ENCODE measurements at places on chromosomes 11 and 22.

DNA sequence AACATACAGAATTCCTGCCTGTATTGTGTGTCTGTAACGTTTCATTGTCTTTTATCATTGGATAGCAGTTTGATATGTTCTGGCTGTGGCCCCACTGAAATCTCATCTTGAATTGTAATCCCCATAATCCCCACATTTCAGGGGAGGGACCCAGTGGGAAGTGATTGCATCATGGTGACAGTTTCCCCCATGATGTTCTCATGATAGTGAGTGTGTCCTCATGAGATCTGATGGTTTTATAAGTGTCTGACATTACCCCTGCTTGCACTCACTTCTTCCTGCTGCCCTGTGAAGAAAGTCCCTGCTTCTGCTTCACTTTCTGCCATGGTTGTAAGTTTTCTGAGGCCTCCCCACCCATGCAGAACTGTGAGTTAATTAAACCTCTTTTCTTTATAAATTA, 19.6 kb upstream of the MTMR2 start:
- DNase-seq: no peak

- DNase-seq: no peak
These were observed 6.0 kb downstream of the PGM2L1 start for GRCh38 chr11:74392256-74392655.

DNA sequence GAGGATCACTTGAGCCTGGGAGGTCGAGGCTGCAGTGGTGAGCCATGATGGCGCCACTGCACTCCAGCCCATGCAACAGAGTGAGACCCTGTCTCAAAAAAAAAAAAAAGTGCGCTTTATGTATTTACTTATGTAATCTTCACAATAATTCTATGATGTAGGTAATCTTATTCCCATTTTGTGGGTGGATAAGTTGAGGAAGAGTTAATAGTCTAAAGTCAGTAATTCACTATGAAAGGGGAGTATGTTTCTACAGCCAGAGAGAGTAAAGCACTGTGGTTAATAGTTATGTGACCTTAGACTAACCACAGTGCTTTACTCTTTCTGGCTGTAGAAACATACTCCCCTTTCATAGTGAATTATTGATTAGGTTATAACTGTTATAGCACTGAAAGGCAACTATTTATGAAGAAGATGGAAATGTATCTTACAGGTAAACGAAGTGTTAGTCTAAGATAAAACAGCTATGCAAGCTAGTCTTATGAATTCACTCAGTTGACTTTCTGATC, 11.9 kb downstream of the CTR9 start:
- DNase-seq: no peak

GRCh38 chr22:35556666-35557065, 16.0 kb downstream of the RASD2 start:
- no peak for DNase-seq

GRCh38 chr11:77619576-77620198, 17.9 kb downstream of the CLNS1A start:
- no peak for DNase-seq

DNA sequence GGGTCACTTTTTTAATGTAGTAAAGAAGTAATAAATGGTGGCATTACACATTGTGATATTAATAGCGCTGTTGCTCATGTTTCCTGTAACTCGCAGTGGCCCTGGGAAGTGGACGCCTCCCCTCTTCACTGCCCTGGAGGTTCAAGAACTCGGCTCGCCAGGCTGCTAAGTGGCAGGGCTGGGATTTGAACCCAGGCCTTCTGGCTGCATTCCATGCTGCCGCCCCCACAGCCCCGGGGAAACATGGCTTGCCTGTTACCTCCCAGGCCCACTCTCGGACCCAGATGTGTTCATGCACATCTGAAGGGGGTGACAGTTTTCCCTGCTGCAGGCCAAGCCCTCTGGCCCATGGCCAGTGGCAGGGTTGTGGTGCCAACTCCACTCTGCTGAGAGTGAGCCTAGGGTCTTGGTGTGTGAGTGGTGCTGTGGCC, 25.0 kb upstream of the MGAT3 start:
- no peak for DNase-seq

DNA sequence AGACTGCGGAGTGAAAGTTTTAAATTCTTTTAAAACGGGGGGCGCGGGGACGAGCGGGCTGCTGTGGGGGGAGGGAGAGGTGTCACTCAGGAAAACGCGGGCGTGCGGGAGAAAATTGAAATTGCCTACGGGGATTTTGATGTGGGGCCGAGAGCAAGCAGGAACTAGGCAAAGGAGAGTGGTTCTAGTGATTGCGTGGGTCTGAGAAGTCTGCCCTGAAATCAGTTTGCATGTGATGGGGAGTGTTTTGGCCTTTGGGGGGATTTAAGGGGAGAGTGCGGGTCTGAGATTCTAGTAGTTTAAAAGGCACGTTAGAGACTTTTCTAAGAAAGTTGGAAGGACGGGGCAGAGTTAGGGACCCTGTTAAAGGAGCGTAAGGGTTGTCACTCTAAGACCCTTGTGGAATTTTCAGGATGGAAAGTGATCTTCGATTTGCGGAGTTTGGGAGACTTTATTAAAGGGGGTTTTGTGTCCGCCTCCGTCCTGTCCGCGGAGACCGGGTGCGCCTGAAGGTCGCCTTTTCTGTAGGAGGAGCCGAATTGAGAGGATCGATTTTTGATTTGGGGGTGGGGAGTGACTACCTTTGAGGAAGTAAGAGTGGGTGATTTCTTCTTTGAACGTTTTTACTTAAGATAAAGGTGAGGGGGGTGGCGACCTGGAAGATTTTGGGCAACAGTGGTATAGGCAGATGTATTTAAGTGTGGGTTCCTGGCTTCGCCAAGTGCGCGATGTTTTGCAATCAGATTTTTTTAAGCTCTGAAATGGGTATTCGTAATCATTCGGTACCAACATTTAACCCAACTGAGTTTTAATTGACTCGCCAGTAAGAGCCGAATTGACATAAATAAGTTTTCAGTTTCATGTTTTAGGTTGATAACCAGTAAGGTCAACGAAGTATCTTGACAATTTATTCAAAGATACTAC, 1.1 kb downstream of the EED start:
- DNase-seq: peak; percentile 14

DNA sequence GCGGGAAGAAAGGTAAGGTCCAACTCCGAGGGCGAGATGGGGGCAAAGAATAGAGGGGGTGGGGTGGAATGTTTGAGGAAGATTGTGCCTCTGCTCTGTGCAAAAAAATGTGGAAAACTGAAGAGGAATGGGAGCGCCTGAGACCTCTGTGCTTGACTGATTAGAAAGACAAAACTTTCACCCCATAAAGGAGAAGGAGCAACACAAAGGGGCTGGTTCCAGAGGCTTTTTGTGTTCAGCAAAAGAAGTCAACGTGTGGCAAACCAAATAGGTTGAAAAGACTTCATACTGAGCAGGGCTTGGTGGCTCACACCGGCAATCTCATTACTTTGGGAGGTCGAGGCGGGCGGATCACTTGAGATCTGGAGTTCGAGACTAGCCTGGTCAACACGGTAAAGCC, 50.8 kb downstream of the GRAMD1B start:
- DNase-seq: no peak

- no peak for DNase-seq
These were observed 6.3 kb upstream of the CDC42EP2 start for GRCh38 chr11:65308281-65308891.

DNA sequence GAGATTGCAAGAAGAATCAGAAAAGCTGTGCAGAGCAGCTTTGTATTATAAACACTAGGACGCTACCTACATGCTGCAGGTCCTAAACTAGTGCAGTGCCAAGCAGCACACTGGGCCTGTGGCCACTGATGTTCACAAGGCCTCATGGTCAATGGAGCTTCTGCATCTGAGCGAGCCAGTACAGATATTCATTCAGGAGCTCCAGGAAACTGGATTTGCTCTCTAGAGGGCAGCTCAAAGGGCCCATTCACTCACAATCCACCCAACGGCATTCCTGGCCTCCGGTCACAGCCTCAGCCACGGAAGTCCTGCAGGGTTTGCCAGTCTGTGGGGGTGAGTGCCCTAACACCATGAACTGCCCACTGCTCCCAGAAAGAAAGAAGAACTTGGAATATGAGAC, 5.8 kb upstream of the TBC1D10A start:
- no peak for DNase-seq

DNA sequence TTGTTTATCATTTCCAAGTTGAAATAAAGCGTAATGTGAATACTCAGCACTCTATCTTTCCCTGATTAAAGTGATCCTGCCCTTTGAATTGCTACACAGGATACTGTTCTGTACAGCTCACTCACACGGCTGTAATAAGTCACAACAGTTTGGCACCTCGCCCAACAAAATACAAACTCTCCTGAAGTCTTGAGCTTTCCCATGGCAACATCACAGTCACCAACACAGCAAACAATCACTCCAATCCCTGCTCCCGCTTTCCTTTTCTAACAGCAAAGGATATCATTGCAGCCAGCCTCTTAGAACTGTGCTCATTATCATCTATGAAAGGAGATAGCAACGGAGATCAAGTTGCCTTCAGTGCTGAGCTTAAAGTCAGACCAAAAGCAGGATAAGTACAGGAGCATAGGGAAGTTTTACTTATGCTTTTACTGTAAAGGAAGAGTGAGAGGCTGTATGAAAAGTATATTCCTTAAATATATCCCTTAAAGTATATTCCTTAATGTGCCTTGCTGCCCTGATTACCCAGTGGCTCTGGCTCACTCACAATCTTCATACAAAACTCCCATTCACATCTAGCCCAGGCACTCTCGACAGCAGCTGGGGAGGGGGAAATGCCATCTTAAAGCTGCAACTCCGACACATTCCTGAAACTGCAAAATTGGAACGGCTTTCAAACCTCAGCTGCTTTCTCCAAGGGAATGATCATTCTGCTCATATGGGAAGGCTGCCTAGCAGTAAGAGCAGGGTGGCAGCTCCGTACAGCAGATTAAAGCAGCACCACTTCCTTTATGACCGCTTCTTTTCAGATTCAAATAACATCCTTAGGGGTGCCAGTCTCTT, 35.8 kb downstream of the MAML2 start:
- DNase-seq: peak; percentile 2

DNA sequence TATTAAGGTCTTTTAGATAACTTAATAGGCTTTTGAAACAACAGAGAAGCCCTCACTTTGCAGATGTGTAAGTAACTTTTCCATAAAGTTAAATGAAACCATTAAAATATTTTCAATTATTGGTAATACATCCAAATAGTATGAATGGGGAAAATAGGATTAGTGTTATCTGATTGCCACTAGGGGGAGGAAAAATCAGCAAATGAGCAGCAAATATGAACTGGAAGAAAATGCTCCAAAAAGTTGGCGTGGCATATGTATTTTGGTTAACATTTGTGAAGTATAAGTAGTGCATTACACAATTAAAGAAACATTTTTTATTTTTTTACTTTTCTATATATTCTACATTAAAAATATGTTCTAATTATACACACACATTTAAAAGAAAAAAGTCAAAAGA, 259.8 kb upstream of the ANO5 start:
- DNase-seq: peak; percentile 3

GRCh38 chr22:27768027-27768653, 33.4 kb downstream of the MN1 start:
- DNase-seq: no peak

DNA sequence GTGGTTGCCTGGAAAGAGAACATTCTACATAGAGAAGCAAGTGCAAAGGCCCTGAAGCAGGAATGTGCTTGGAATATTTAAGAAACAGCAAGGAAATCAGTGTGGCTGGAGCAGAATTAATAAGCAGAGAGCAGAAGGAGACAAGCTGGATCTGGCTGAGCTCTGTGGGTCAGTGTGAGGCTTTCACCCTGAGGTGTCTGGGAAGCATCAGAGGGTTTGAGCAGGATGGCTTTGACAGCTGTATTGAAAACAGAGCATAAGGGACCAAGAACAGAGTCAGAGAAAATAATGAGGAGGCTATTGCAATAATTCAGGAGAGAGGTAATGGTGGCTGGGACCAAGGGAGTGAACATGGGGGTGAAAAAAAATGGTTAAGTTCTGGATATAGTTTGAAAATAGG, 199.6 kb downstream of the NXPE2 start:
- DNase-seq: no peak

GRCh38 chr11:117239295-117239694, 6.8 kb downstream of the RNF214 start:
- no peak for DNase-seq

DNA sequence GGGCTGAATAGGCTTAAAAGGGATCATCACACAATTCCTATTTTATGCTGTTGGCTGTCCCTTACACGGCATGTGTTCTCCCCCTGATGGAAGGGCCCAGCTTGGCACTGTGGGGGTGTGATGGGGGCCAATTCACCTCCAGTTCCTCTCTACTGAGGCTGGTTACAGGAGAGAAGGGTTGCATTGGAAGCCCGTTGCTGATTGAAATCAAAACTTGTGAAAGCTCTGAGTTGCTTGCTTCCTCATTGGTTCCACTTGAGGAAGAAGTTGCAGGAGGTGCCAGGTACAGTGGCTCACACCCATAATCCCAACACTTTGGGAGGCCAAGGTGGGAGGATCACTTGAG, 13.3 kb upstream of the PRG2 start:
- DNase-seq: no peak

- no peak for DNase-seq
These were observed 118.8 kb downstream of the SPATA19 start for GRCh38 chr11:133726542-133726941.

- DNase-seq: no peak
These were observed 72.1 kb upstream of the CD44 start for GRCh38 chr11:35066783-35067423.

DNA sequence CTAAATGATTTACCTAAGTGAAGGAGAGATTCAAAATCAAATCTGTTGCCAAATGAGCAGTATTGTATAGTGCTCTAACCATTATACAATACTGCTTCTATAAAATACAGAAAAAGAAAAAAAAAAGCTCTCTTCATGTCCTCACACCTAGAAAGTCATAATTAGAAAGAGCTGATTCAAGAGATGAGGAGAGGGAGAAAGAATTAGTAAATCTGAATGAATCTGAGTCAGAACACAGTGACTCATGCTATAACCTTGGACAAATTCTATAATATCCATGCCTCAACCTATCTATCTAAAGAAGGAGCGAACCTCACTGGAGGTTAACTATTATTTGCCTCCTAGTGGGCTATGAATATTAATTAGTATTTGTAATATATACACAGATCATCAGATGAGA, 29.4 kb downstream of the AMBRA1 start:
- DNase-seq: no peak

GRCh38 chr11:119688356-119688755, 40.6 kb downstream of the NECTIN1 start:
- no peak for DNase-seq

DNA sequence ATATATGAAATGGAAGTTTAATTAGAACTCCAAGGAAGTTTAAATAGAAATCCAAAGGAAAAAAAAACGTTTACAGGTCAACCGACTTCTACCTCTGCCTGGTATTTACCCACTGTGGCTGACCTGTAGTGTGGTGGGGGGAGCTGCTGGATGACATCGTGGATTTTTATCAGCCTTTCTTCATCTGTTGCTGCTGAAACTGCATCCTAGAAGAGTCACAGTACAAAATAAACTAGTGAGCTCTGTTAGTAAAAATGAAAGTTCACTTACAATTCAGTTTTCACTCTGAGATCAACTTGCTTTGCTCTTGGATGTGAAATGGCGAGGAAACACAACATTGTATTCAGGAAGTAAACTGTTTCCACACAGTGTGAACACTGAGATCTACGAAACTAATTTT, 43.2 kb upstream of the TP53AIP1 start:
- no peak for DNase-seq

Measured in HuH-7 (cell line).